SIG-M5 (cell line): ENCODE measurements at places on chromosomes 2 and 18.

GRCh38 chr2:120957905-120958304, 222.2 kb downstream of the GLI2 start:
- DNase-seq, result no peak

GRCh38 chr2:62471816-62472215, 34.2 kb downstream of the TMEM17 start:
- no peak for DNase-seq

DNA sequence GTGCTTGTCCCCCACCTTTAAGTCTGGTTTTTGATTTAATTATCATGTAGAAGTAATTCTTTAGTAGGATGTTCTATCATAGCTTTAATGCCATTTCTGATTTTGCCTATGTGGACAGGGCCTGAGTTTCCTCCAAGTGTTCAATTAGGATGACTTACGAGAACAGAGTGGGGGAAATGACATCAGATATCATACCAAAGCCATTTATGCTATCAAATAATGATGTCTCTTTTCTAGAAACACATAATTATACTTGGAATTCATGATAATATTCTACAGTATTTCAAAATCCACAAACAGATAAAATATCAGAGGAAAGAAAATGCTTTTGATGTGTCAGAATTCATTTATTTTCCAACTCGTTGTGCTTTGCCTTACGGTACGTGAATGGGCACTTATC, 165.9 kb upstream of the SPRED2 start:
- no peak for DNase-seq

DNA sequence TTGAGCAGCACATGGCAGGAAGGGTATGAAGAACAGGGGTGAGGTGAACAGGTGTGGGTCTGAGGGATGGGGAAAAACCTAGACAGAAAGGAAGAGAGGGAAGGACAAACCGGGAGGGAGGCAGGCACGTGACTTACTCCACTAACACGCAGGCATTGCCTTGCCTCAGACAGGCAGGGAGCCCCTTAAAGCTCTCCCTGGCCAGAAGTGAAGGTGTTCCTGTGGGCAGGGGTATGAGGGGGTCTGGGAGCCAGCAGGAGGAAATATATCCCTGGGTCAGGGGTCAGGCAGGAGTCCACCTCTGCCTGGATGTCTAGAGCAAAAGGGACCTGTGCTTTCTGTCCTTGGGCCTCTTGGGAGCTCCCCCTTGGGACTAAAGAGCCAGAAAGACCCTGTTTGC, 135.3 kb upstream of the EPAS1 start:
- no peak for DNase-seq

GRCh38 chr18:3706279-3707097, 256.5 kb downstream of the TGIF1 start:
- DNase-seq, result no peak

DNA sequence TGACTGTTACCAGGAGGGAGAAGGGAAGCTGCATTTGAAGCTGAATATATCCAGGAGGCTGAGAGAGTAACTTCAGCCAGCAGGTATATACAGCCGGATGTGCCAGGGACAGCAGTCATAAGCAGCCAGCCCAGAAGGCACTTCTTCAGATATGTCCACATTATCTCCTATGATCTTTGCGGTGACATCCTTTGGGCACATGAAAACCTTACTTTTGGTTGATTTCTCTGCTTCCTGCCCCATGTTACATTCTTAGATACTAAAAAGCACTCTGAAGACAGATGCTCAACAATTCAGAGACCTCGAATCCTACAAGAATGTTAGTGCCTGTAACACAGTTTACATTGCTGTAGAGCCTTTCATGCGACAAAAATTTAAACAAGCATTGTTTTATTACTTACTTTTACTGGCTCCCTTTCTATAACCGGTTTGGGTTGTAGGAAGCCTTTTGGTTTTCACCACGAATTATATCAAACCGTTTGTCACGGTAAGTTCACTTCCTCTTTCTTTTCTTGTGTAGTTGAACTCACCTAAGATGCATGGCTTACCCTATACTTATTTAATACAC, 50.3 kb upstream of the TLK1 start:
- no peak for DNase-seq

GRCh38 chr2:51795248-51795888, 763.4 kb upstream of the NRXN1 start:
- no peak for DNase-seq

- peak; percentile 24 for DNase-seq
Observed at GRCh38 chr2:173027181-173028128, 48.2 kb upstream of the MAP3K20 start.

DNA sequence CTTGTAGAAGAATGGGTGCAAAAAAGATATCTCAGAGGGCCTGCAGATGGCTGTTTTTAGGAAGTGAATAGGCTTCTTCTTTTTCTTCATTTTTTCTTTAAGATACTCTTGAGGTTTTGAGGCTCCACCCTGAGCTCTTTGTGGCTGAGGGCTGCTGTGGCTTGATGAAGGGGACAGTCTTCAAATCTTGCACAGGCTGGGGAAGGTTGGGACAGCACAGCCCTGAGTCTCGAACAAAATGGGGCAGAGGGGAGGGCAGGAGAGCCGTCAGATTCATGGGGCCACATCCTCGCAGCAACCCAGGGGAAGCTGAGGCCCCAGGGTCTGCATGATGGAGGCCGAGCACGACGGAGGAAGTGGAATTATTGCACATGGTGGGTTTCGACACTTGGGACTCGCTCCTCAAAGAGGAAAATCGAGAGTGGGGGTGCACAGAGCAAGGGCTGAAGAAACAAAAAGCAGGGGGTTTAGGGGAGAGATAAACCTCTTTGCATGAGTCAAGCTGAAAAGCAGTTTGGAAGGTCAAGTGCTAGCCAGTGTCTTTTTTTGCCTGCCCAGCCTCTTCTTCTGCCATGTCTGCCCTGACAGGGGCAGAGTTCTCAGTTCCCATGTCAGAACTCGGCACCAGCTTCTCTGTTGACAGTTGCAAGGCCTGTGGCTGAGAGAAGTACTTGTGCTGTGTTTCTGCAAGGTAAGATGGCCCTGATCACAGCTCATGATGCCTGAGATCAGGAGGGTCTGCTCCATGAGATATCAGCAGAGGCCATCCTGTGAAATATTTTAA, 19.5 kb downstream of the INPP4A start:
- peak; percentile 89 for DNase-seq

DNA sequence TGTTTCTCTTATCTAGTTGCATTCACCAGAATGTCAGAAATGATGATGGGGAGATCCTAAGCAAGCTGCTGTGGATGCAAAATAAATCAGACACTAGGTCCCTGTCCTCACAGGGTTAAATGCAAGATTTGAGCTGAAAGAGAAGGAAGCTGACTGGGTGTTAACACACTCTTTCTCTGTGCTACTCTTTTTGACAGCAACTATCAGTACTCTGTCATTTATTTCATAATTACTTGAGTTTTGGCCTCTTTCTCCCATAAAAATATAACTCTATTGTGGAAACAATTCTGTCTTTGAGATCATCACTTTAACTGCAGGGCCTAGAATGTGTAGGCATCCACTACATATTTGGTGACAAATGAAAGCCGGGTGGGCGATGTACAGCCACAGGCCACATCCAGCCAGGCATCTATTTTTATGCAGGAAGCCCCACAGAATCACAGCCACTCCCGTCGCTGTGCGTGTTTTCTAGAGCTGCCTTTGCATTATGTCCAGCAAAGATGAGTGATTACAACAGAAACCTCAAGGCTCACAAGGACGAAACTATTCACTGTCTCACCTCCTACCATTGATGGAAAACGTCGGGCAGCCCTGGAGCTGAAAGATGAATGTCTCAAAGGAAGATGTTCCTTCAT, 849.0 kb downstream of the RNF144A start:
- DNase-seq, result no peak

- no peak for DNase-seq
Observed at GRCh38 chr2:218282173-218282991, 9.9 kb downstream of the TMBIM1 start.

- DNase-seq, result no peak
Observed at GRCh38 chr2:320561-320960, 32.7 kb upstream of the ALKAL2 start.

DNA sequence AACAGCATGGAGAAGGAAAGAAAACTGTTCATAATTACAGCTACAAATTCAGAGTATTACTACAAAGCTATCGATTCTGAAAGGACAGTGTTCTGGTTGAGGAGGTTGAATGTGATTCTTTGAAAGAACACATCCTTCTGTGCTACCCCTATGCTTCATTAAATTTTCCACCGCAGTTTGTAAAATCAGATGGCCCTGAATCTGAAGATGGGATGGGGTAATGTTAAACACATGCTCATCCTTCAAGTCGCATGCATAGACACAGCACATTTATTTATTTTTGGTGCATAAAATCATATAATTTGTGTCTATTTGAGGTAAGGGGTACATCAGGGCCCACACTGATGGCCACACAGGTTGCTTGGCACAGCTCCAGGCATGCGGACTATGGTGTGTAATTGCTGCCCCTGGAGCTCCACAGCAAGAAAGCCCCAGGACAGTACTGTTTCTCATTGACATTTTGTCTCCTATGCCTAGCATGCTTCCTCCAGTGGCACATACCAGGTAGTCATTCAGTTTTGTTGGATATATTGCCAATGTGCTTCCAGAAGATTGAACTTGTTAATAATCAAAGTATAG, 238.8 kb upstream of the TANK start:
- DNase-seq, result no peak

GRCh38 chr18:6648581-6648980, 80.9 kb upstream of the ARHGAP28 start:
- no peak for DNase-seq

- DNase-seq, result no peak
Observed at GRCh38 chr2:240136013-240136670, at the start of gene COPS9. COPS9 (minus strand) TSS chr2:240136305; CDS start chr2:240136284, 21 bp downstream.

GRCh38 chr2:241620419-241620769, 16.6 kb downstream of the THAP4 start:
- no peak for DNase-seq

GRCh38 chr2:50455351-50455939, 576.5 kb downstream of the NRXN1 start:
- no peak for DNase-seq

- no peak for DNase-seq
Observed at GRCh38 chr2:172095146-172095904, 7.4 kb downstream of the DLX2 start.

DNA sequence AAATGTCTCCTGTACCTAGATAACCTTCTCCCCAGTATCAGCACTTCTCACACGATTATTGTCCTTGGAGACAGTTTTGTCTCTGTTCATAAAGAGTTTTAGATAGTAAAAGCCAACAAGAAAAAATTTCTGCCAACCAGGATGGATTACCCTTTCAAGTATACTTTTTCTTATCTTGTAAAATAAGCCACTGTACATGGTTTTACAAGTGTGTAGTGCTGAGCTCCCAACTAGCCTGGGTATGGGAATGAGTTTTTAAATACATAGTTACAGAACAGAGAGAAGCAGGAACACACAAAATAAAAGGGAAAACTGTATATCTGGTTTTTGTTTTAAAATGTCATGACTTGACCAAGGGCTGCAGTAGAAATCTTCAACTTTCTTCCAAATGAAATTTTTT, 76.7 kb downstream of the C18orf54 start:
- DNase-seq, result no peak

DNA sequence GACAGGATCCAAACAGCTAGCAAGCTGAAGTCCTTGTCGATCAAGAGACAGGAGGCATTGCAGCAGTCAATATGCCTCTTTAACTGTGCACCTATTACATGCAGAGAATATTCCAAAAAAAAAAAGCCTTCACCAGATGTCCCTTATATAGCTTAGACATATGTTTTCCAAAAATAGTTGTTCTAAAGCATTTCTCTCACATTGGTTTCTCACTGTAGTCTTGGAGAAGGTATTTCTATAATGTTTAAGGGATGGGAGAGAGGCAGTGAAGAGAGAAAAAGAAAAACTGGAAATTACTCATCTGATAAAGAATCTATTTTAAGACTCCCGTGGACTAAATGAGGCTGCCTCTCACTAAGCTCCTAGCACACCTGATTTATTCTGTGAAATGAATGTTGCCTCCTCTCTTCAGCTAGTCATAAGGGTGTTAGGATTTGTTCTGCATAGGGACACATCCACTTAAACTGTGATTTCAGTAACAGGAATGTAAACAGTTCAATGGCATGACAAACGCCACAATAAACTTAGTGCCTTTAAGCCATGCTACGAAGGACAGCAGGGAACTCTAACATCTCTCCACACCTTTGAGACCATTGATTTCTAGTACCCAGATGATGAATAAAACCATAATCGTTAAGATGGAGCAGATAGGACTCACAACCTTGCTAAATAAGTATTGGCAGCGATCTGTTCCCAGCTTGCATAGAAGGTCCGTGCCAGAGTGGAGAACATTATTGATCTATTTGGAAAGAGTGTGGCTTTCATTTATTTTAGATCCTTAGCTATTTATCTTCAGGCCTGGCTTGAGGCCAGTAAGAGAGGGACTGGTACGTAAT, 98.6 kb upstream of the NCK2 start:
- DNase-seq, result no peak

DNA sequence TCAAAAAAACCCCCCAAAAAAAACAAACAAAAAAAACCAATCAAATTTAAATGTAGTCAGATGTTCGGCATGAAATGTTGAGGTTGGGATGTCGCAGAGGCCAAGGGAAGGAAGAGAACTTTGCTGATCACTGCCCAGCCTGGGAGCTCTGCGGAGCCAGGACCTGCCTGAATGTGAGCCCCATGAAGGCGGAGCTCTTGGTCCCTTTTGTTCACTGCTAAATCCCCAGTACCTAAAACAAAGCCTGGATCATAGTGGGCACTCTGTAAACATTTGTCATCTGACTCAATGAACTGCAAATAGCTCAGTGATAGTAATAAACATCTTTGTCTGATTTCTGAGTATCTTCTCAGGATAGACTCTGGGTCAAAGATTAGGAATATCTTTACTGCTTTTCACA, 64.0 kb downstream of the NGEF start:
- DNase-seq, result no peak

DNA sequence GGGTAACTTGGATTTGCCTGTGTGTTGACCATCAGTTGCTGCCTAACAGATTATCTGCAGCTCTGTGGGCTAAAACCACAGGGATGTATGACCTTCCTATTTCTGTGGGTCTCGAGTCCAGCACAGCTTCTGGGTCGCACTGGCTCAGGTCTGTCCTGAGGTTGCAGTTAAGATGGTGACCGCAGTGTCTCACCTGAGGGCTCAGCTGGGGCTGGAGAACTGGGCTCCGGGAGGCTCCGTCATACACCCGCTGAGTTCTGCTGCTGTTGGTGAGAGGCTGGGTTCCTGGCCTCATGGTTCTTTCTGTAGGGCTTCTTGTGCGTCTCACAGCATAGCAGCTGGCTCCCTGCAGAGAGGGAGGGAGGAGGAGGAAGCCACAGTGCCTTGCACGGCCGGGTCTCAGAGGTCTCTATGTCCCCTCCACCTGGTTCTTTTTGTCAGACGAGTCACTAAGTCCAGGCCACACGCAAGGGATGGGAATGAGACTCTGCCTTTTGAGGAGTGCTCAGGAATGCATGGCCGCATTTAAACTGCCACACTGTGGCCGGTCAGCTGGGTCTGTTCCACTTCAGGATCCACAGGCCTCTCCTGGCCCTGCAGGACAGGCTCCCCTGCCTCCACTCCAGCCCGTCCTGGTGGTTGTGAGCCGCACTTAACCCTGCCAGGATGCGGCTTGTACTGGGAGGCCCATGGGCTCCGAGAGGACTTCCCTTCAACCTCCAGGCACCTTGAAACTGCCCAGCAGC, 67.2 kb downstream of the ADI1 start:
- DNase-seq, result no peak
